ENCODE measurements at places on chromosomes 1 and 21.

DNA sequence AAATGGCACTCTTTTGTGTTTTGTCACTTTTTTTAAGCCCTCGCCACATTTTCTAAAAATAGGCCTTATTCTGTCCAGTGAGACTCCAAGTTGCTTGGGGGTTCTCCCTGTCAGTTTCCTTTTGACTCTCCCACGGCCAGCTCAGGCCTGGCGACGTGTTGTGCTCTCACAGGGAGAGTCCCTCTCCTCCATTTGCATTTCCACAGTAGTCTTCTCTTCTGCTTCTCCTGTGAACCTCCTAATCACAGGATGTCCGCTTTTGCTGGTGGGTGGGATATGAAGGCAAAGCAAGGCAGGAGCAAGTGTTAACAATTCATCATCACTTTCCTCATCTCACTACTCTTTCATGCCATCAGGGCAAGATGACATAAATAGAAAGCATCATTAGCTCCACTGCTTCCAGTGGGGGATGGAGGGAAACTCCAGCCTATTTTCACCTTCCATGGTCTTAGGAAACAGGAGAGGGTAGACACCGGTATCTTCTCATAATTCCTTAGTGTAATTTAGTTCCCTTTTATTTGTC is 99.8 kb downstream of the INTS7 start:
- DNase-seq, result no peak

GRCh38 chr1:20102875-20103274 is 16.5 kb downstream of the PLA2G2D start:
- peak; percentile 20 for DNase-seq

GRCh38 chr1:83787246-83787998 is 211.5 kb downstream of the TTLL7 start:
- no peak for DNase-seq

GRCh38 chr1:205192287-205192686 is 19.2 kb downstream of the DSTYK start:
- DNase-seq, result no peak

DNA sequence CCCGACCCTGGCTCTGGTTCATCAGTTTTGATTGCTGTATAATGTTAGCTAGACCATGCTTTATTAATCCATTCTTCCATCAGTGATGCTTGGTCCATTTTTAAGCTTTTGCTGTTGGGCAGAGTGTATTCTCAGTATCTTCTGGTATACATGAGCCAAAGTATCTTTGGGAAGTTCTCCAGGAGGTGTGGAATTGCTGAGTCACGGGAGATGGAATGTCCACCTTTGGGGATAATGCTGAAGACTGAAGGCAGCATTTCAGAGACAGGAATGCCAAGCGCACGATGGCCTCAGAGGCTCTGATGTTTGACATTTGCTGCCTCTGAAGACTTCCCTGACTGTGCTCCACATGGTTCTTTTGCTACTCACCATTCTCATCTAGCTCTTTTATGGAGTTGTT is 266.3 kb upstream of the KAZN start:
- DNase-seq, result no peak

DNA sequence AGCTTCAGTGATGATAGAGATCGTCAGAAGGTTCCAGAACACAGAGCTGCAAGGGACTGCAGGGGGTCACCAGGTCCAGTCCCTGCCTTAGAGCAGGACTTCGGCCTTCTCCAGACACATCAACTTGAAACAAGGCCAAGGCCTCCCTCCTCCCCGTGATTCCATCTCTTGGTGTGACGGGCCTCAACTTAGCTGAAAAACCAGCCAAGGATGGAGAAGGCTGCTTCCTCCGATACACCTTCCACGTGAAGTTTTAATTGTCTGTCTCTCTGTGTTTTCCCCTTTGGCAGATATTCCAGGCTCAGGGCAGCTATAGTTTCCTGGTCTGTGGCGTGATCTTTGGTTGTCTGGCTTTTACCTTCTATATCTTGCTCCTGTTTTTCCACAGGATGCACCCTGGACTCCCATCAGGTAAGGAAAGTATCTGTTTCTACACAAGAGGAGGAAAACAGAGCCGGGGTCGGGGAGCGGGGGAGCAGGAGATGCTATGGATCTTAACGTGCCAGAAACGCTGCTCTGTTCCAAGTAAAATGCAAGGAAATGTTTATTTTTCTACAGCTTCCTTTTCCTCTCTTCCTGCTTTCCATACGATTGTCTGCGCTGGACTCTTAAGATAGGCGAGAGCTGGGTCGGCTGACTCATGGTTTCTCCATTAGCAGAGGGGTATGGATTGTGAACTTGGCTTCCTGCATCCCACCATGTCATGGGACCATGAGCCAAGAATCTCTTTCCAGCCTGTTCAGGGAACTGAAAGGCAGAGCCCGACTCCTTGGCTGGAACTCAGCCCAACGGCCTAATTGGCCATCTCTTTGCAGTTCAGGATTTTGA is 32.8 kb downstream of the ELK4 start:
- no peak for DNase-seq

- no peak for DNase-seq
Observed at GRCh38 chr1:182279724-182280503, 111.7 kb downstream of the GLUL start.

GRCh38 chr1:16398371-16398953 is 31.4 kb downstream of the SZRD1 start:
- DNase-seq, result no peak

DNA sequence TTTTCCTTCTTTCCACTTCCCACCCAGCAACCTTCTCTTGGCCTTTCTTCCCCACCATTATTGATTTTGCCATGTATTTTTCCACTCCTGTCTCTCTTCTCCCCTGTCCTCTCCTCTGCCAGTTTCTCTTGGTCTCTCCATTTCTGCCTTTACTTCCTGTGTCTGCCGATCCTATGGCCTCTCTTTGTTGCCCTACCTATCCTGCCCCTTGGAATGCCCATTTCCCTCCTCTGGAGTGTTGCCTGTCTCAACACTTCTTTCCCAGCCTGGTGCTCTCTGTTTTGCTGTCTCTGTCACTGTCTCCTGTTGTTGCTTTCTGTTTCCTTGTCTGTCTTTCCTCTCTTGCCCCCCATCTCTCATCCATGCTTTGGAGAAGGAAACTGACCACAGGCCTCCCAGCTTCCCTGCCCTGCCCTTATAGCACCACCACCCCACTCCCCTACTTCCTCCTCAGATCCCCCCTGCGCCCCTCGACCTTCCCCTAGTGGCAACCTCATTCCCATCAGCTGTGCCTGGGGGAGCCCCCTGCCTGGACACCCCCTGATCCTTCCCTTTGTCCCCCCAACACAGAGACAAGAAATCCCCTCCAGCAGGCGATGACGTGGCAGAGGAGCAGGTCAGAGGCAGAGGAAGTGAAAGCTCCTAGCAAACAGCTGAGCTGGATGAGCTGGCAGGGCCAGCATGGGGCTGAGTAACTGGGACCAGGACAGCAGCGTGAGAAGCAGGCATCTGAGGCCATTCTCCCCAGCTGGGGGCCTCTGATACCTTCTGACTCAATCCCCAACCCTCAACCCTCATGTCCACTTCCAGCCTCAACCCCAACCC is 6.6 kb upstream of the ETV3L start:
- peak; percentile 63 for DNase-seq

GRCh38 chr1:45843474-45843905 is 40.1 kb downstream of the MAST2 start:
- DNase-seq, result peak; percentile 64

GRCh38 chr1:161719325-161719611 is 2.1 kb upstream of the FCRLB start:
- no peak for DNase-seq

DNA sequence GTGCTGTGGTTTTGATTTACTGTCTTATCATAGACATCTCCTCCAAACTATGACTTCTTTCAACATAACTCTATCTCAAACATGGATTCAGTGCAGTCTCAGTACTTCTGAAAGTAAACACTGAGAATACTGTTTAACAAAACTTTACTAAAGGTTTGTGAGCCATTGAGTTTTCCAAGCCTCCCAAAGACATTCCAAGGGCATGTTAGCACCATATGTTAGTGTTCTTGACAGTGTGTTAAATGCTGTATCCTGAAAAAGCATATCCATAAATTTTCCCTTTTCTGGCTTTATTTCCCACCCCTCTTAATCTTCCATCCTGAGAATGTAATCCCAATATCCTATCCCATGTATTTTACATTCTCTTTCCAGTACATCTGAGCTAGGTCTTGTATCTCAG is 446.8 kb upstream of the CXADR start:
- no peak for DNase-seq

GRCh38 chr1:3240524-3241235 is 171.7 kb downstream of the PRDM16 start:
- no peak for DNase-seq

GRCh38 chr1:84366786-84367185 is 31.5 kb upstream of the DNASE2B start:
- DNase-seq, result peak; percentile 83

DNA sequence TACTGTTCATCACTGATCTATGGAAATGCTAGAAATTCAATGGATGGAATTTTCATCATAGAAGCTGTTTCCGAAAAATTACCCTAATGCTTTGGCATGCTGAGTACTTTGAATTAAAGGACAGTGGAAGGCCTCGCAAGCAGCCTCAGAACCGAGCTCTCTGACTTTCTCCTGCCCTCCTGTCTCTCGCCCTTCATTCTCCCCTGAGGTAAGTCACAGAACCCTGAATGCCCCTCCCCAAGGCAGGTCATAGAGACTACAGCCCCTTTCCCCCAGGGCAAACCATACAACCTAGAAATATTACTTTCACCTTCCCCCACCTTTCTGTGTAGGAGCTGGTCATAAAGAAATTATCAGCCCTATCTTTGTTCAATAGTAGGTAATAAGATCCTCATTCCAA is 74.8 kb downstream of the LRIG2 start:
- no peak for DNase-seq

GRCh38 chr1:87174724-87175245 is 153.9 kb upstream of the LMO4 start:
- DNase-seq, result no peak

DNA sequence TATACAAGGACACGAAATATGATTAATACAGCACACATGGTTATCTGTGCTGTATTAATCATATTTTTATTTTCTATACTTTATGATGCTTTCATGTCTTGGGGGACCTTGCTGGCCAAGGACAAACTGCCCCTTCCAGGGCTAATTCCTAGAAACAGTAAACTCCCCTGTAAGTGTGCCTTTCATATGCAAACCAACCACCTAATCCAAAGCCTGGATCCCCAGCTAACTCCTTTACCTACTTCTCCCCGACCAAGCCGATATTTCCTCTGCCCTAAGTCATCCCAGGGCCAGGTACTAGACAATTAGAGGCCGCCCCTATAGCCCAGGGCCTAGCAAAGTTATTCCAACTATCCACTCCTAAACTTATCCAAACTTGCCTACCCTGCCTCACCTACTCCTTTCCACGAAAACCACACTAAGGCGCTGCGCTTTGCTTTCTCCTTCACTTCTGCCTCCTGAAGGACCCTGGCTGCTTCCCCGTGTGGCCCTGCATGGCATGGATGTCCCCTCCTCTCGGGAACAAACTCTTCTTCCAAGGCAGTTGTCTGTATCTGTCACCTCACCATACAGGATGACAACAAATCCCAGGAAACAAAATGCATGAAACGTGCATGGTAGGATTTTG is 10.2 kb downstream of the SH3BP5L start:
- no peak for DNase-seq

- DNase-seq, result no peak
Observed at GRCh38 chr1:82162486-82163420, 362.0 kb downstream of the ADGRL2 start.

DNA sequence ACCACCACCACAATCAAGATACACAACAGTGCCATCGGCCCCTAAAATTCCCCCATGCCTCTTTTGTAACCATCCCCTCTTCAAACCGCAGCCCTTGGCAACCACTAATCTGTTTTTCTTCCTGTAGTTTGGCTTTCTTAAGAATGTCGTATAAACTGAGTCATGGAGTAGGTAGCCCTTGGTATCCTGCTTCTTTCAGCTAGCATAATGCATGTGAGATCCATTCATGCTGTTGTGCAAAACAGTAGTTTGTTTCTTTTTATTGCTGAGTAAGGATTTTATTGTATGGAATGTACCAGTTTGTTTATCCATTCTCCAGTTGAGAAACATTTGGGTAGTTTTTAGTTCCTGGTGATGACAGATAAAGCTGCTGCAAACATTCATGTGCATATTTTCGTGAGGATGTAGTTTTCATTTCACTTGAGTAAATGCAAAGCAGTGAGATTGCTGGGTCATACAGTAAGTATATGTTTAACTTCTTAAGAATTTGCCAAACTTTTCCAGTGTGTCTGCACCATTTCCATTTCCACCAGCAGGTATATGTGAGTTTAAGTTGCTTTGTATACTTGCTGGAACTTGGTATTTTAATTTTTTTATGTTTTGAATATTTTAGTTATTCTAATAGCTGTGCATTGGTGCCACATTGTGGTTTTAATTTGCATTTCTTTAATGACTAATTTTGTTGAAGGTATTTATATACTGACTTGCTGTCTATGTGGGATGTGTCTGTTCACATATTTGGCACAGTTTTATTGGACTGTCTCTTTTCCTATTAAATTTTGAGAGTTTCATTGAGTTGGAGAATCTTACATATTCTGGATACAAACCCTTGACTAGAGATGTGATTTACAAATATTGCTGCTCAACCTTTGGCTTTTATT is 148.4 kb upstream of the MAP1LC3C start:
- DNase-seq, result no peak

GRCh38 chr1:215539803-215540570 is 27.1 kb upstream of the KCTD3 start:
- peak; percentile 67 for DNase-seq

- peak; percentile 77 for DNase-seq
Observed at GRCh38 chr1:77536813-77537212, 145.6 kb downstream of the ZZZ3 start.

DNA sequence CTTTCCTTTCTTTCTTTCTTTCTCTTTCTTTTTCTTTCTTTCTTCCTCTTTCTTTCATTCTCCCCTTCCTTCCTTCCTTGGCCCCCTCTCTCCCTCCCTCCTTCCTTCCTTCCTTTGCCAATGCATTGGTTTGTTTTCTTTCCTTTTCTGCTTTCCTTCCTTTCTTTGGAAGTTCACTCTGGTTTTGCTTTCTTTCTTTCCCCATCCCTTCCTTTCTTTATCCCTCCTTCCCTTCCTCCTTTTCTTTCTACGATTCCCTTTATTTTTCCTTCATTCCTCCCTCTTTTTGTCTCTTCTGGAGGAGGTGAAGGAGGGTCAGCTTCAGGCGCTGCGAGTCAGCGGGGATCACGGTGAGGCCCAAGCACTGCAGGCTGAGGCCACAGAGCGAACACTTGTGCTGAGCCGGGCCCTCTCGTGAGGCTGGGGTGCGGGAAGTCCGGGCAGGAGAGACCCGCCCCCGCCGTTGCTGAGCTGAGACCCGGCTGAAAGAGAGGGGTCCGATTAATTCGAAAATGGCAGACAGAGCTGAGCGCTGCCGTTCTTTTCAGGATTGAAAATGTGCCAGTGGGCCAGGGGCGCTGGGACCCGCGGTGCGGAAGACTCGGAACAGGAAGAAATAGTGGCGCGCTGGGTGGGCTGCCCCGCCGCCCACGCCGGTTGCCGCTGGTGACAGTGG is 1.5 kb downstream of the SIM2 start:
- no peak for DNase-seq

GRCh38 chr1:166605137-166605536 is 234.1 kb upstream of the POGK start:
- no peak for DNase-seq

- no peak for DNase-seq
Observed at GRCh38 chr1:81234237-81234636, 566.5 kb upstream of the ADGRL2 start.
